Right atrium auricular region (tissue), 2 donors: ENCODE measurements at places on chromosomes 1 and 21. TPM values are rescaled to one million over a fixed set of nuclear protein-coding genes. Genes with fewer than 3 reads are reported as not detected.

DNA sequence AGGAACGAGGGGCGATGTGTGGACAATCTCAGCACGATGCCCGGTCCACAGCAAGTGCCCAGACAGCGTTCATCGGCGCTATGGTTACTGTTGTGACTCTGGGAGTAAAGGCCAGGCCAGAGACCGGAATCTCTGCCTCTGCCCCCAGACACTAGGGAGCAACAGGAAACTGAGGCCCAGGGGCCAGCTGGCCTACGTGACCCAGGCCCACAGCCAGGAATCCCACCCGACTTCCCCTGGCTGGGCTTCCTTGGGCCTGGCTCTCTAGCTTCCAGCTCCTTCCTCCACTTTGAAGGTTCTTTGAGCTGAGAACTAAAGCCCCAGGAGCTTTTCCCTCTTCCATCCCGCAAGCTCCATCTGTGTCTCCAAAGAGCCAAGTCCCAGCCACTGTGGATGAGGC is 4.6 kb downstream of the LRP8 start:
- DNase-seq = no peak

DNA sequence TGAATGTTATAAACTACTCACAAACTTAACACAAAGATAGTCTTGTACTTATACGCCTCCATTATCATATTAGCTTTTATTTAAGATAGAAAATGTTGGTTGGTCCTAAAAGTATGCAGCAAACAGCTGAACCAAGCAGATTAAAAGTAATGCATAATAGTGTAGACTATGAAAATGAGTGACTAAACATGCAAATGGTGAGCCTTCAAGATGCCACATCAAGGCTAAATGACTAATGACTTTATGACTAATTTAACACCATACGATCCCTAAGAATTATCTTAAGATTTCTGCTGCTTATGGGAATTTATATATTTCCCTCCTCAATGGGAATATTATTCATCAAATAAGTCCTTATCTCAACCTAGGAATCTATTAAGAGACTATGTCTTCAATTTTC is 4.6 kb downstream of the GPATCH2 start:
- no peak for DNase-seq

The ITGB3BP gene
- total RNA-seq = 5.7 TPM

GRCh38 chr1:67896826-67897225 is 63.6 kb upstream of the GNG12 start:
- DNase-seq = no peak

DNA sequence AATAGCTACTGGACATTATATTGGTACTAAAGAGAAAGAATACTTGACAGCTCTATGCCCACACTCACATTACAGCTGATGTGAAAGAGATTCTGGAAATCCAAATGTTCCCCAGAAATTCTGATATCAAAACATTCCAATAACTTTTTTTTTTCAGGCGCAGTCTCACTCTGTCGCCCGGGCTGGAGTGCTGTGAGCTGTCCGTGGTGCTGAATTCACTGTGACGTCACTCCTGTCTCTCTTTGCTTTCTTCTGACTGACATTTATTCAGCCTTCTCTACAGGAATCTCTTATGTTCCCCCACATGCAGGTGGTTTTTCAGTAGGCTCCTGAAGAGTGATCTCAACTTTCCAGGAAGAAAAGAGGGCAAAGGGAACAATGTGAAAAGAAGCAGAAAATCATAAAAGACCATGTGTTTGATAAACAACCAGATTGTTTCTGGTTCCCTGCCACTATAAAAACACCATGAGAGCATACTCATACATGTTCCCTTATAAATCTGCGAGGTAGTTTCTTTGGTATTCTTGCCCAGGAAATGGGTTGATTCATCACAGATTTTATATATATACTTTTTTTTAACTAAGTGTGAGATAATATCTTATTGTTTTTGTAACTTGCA is 6.2 kb downstream of the S100A7A start:
- peak; percentile 58 for DNase-seq

DNA sequence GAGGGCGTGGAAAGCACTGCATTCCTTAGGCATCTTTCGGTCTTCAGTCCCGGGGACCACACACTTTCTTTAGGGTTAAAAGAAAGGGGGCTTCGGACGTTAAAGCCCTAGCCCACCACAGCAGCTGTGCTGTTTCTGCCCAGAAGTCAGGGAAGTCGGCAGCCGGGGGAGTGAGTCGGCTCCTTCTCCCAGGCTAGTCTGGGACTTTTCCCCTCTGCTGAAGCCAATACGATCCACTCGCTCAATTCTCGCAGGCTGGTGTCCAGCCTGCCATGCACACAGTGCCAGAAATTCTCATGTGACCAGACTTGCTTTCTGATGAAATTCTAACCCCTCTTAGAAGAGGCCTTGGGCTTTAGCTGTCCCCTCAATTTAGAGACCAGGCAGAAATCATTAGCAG is 67.7 kb downstream of the BCAR3 start:
- peak; percentile 81 for DNase-seq

DNA sequence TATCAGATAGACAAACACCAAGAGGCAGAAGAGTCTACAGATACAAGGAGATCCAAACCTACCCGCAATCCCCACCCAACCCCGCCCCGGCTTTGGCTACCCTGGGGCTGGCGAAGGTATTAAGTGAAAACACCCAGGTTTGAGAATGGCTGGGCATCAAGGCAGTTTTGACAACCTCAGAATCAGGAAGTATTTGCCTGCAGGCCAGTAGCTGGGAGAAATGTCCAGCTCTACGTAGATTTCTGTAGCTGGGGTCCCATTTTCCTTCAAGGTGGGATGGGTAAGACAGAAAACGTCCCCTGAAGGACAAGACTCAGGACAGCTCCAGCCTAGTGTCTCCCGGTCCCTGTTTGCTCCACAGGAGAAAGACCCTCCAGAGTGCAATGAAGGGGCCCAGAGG is 101.8 kb upstream of the ERG start:
- DNase-seq = no peak

The C1orf226 gene
- 7.0 TPM for total RNA-seq

DNA sequence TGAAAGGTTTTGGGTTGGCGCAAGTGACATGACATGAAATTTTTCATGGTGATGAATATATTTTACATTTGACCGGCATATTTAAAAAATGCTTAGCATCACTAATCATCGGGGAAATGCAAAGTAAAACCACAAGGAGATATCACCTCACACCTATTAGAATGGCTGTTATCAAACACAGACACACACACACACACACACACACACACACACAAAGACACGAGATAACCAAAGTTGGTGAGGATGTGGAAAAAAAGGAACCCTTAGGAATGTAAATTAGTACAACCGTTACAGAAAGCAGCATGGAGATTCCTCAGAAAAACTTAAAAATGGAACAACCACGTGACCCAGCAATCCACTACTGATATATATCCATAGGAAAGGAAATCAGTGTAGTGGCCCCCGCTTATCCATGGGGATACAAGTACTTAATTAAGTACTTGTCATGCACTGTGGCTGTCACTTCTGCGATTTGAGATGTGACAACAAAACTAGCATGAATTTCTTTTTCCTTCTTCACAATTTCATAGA is 15.9 kb upstream of the PRELP start:
- no peak for DNase-seq

GRCh38 chr1:190179817-190180216 is 297.8 kb downstream of the BRINP3 start:
- DNase-seq = no peak

The CD48 gene
- 3.2 TPM for total RNA-seq

The LMOD1 gene
- 31.4 TPM for total RNA-seq

- DNase-seq = no peak
Observed at GRCh38 chr1:214404154-214404553, 123.2 kb downstream of the SMYD2 start.

DNA sequence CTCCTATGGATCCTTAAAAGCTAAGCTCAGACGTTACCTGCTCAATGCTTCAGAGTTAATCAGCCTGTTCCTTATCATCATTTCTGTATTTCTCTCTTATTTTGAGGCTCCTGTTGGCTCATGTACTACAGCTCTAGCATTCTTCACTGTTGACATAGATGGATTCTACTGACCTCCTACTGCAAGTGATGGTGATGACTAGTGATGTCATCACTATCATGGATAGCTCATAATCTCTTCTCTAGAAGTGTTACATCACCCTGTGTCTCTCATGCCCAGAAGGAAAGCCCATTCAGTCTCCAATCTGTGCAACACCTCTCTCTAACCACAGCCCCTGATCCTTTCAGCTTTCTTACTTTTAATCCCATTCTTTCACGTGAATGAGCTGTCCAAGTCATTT is 168.2 kb upstream of the DPT start:
- DNase-seq = no peak

- DNase-seq = no peak
Observed at GRCh38 chr21:29939924-29940275, at the start of gene GRIK1. GRIK1 (minus strand) TSS chr21:29939996.

DNA sequence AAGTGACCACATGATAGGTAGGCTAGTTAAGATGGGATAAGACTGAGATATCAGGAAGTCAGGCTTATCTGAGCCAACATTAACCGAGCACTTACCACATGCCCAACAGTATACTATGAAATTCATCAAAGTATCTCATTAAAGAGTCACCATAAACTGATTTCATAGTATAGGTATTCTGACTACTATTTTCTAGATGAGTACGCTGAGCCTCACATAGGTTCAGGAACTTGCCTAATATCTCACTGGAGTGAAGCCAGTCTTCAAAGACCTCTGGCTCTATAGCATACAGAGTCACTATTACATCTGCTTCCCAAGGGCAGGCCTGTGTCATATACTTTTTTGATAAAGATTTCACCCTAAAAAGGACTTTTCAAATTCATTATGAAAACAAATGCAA is 115.6 kb upstream of the NGF start:
- no peak for DNase-seq

The IL19 gene
- total RNA-seq = not detected

DNA sequence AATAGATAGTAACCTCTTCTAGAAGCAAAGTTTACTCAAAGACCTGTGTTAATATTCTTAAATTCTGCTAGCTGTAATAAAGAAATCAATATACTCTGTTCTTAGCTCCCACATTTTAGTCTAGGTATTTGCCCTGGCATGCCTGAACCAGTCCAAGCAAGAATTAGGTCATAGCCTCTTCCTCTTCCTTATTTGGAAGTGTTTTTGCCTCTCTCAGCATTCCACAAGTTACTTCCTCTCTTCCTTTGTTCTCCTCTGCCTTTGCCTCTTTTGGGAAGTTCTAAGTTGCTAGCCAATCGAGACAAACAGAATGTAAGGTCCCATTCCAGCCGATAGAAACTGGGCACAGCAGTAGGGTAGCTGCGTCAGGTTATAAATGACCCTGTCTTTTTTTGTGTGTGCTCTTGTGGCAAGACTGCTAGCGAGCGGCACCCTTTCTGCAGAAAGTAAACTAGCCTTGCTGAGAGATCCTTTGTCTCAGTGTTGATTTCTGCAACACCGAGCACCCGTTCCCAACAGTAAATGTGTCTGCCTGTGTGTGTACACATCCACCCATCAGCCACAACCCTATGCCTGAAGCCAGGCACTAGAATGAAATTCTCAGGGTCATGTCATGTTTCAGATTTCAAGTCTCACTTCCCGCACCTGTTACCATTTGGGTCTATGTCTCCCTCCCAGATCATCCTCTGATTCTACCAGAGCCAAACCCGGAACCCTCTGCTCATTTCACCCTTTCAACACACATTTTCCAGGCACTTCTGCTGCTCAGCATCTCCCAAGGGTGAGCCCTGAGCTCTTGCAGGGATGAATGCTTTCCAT is 37.5 kb downstream of the LRRC3 start:
- DNase-seq = no peak

The MAN1A2 gene
- total RNA-seq = 52.7 TPM

The HFM1 gene
- 3.0 TPM for total RNA-seq
